ENCODE measurements at places on chromosomes 2 and 18.

DNA sequence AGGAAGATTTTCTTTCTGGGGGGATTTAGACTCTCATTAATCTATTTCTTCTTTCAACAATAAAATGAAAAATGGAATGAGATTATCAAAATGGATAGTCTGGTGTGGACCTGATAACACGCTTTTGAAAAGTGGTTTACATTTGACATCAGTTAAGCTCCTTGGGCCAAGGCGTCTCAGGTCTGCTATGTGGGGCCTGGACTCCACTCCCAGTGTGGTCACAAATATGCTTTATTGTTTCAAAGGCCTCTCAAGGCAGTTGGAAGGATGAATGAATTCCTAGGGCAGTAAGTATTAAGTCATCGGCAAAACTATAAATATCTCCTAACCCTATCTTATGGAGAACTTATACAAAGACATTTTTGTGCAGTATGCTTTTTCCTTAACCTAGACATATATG, 74.5 kb downstream of the ETAA1 start:
- no peak for DNase-seq

DNA sequence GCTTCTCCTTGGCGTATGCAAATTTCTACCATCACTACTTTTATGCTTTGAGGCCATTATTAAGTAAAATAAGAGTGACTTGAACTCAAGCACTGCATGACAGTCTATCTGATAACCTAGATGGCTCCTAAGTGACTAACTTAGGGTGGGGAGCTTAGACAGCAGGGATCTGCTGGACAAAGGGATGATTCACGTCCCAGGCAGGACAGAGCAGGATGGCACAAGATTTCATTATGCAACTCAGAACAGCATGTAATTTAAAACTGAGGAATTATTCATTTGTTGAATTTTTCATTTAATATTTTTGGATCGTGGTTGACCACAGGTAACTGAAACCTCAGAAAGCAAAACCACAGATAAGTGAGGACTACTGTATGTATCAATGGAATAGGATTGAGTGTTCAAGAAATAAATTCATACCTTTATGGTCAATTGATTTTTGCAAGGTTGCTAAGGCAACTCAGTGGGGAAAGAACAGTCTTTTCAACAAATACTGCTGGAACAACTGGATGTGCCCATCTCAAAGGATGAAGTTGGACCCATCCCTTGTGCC, 115.3 kb downstream of the MBD2 start:
- DNase-seq = no peak

DNA sequence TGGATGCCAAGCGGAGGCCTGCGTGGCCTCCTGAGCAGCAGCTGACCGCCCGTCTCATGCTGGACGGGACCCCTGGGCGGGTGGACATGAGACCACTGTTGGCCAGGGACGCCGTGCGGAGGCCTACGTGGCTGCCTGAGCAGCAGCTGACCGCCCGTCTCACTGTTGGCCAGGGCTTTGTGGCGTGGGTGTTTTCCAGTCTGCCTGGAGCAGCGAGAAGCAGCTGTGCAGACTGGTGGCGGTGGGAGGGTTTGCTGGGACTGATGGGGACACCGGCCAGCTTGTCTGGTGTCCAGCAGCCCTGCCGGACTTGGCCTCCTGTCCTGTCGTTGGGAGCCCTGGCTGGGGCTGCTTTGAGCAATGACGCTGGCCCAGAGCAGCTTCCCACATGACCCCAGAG, 5.8 kb upstream of the D2HGDH start:
- no peak for DNase-seq

- no peak for DNase-seq
Observed at GRCh38 chr2:240632306-240632721, 7.0 kb downstream of the GPR35 start.

DNA sequence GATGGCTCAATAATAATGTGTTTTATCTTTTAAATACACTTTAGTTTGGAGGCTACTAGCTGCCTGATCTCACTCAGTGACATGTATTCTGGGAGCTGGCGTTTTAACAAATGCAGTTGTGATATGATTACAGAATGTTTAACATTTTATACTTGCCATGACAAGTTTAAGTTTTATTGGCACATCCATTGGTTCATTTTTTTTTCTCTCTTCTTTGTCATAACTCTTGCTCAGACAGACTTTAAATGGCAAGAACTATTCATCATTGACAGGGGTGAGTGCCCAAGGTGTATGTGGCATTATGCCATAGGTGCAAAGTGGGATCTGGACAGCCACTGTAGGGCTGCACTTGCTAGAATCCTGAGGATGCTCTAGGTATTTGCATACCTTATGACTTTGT, 72.1 kb upstream of the MYL1 start:
- DNase-seq = no peak

- no peak for DNase-seq
Observed at GRCh38 chr2:102764083-102764482, 2.3 kb downstream of the TMEM182 start.

DNA sequence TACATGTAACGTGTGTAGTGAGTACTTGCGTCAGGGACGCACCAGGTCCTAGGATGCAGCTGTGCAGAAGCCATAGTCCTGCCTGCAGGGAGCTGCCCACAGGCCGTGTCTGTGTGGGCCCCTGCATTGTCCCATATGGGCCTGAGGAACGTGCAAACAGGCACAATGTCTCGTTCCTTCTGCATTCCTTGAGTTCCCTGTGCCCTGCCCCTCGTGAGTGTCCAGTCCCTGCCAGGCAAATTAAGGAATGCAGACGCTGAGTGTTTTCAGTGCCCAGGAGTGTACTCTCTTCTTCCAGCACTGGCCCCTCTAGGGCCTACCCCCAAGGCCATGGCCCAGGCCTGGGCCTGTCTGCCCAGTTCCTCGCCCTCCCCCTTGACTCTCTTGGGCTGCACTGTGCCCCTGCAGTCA, 61.8 kb downstream of the FAM168B start:
- DNase-seq = no peak

- no peak for DNase-seq
Observed at GRCh38 chr2:28425464-28425835, 32.8 kb downstream of the FOSL2 start.

DNA sequence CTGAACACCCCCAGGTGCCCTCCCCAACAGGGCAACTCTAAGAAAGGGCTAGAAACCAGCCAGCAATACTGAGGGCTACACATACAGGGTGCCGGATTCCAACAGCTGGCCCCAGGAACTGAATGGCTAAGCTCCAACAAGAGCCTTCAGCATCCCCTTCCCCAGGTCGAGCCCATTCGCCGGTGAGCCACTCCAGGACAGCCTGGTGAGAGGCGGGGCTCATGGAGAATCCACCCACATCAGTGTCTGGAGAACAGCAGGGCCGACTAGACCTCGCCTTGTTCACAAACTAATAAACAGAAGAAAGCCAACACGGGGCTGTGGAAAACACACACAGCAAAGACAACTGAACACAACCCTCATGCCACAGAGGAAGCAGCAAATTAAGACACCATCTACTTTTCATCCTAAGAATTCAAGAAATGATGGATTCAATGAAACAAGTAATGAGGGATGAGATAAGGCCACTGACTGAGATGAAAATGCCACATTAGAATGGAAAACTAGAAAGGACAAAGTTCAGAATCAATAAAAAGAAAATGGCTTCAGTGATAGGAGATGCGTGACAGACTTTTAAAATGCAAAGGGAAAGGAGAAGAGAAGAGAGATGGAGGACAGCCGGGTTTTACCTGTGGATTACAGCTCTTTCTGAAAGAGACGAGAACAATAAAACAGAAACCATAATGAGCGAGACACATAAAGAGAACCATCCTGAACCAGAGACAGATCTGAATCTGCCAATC, 8.2 kb downstream of the PER2 start:
- no peak for DNase-seq

GRCh38 chr2:60486067-60486466, 67.4 kb downstream of the BCL11A start:
- no peak for DNase-seq

- DNase-seq = no peak
Observed at GRCh38 chr2:103139628-103140268, 377.9 kb downstream of the TMEM182 start.

- no peak for DNase-seq
Observed at GRCh38 chr2:96271995-96272394, 6.0 kb downstream of the CIAO1 start.

DNA sequence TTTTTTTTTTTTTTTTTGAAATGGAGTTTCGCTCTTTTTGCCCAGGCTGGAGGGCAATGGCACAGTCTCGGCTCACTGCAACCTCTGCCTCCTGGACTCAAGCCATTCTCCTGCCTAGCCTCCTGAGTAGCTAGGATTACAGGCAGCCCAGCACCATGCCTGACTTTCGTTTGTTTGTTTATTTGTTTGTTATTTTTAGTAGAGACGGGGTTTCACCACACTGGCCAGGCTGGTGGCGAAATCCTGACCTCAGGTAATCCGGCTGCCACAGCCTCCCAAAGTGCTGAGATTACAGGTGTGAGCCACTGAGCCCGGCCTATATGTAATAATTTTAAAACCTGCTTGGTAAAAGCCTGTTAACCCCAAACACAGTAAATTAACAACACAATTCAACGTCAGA, 435.7 kb downstream of the LRRTM4 start:
- DNase-seq = no peak

DNA sequence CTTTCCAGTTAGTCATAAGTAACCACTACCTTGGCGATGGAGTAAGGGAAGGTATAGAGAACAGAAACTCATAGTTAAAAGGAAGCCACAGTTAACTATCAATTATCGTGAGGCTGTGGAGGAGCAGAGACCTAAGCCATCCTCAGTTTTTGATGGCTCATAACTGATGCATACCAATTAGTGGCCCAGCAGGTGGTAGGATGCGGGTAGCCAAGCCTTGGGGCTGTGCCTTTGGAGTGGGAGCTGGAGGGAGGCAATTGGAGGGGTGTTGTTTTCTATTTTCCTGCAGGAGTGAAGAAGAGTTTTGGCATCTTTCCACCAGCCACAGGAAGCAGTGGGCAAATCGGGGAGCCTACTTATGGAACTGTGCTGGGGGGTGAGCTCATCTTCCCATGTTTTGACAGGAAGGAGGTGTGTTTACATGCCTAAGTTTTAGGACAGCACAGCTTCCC, 194.8 kb downstream of the TPGS2 start:
- no peak for DNase-seq

GRCh38 chr2:150586858-150587257, 99.4 kb upstream of the RND3 start:
- no peak for DNase-seq

DNA sequence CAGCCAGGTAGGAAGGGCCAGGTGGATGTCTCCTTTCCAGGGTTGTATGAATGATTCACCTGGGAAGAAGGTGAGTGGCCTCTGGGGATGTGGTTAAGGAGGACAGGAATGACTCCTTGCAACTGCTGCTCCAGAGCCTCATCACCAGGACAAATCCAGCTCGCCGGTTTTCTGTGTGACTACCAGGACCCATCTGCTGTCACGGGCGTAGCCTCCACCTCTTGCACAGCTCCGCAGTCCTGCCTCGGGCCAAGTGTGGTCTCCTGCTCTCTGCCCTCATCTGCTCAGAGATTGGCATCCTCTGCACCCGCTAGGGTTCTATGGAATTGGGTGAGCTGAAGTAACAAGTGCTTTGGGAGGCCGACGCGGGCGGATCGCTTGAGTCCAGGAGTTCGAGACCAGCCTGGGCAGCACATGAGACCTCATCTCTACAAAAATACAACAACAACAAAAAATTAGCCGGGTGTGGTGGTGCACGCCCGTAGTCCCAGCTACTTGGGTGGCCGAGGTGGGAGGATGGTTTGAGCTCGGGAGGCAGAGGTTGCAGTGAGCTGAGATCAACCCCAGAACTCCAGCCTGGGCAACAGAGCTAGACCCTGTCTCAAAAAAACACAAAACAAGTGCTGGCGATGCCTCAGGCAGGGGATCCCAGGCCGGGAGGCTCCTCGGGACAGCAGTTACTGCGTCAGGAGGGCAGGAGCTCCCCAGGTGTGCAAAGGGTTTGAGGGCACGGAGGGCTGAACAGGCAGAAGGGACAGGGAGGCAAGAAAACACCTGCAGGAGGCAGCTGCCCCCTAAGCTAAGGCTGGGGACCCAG, 831 bp upstream of the D2HGDH start:
- no peak for DNase-seq

DNA sequence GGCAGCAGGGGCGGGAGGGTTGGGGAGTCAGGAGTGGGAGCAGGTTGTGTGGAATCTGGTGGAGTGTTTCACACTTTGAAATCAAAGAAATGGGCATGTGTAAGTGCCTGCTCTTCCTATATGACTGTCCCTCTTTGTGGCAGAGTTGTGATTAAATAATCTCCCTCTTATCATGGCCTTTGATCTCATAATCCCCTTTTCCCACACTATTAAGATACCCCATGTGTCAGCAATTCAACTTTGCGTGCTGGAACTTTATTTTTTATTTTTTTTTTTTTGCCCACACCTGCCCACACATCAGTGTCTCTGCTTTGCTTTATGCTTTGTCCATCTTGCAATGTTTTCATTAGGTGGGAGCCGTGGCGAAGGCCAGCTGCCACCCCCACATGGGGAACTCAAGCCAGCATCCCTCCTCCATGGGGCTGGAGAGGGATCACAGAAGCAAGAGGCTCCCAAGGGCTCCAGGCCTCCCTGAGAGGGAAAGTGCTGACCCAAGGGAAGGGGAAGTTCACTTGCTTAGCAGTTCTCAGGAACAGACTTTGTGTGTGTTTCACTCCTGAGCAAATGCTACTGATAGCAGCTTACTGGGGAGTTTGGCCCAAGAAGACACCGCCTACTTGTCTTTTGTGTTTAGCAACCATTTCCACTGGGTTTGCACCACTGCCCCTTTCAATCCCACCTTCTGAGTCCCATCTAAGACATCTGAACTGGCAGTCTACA, 243.4 kb downstream of the BCL11A start:
- DNase-seq = no peak

- no peak for DNase-seq
Observed at GRCh38 chr2:226154610-226155009, 645.0 kb downstream of the IRS1 start.

DNA sequence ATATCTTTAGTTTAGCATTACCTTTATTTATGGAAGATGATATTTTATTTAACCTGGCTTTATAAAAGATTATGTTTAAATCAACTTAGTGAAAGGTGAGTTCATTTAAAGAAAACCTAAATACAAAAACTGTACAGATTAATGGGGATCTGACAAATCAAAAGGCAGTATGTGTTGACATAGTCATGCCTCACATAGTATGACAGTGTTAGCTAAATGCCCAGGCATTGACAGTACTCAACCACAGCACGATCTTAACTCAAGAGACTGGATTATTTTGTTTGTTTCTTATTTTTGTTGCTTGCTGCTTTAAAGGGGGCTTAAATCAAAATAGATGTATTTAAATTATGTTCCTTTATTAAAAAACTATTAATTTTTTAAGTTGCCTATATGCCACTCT, 7.8 kb downstream of the DOK6 start:
- no peak for DNase-seq

DNA sequence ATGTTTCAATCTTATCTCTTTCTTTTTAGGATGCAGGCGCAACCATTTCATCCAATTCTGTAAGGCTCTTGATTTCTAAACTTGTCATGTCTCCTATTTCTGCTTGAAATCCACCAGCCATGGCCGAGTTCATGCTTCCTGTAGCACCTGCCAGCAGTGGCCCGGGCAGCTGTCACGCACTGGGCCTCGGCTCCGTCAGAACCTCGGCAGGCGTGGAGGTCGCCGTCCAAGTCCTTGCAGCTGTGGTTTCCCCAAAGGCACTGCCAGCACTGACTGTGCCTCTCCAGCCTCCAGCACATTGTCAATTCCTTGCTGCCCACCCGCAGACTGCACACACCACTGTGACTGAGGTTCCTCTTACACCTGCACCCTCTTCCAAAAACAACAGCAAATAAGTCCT, 188.7 kb upstream of the SALL3 start:
- DNase-seq = no peak

Data from T-helper 9 cell (primary cell).